ENCODE measurements at places on chromosomes 3 and 15.

GRCh38 chr3:148500881-148501280 is 196.8 kb upstream of the AGTR1 start:
- DNase-seq: no peak

DNA sequence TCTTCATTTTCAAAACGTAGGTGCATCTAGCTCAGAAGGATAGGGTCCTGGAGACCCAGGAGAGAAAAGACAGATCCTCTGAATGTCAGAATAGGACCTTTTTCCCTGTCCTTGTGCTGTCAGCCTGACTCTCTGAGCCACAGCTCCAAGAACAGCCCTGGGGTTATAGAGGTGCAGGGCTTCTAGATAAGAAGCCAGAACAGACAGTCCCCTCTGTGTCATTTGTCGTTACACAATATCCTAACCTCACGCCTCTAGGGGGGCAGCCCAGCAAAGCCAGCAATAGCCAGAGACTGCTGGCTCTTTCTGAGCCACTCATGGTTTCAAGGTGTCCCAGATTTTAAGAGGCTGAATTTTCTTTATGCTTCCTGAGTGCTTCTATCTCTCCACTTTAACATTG is 153.2 kb upstream of the THBS1 start:
- DNase-seq: no peak

DNA sequence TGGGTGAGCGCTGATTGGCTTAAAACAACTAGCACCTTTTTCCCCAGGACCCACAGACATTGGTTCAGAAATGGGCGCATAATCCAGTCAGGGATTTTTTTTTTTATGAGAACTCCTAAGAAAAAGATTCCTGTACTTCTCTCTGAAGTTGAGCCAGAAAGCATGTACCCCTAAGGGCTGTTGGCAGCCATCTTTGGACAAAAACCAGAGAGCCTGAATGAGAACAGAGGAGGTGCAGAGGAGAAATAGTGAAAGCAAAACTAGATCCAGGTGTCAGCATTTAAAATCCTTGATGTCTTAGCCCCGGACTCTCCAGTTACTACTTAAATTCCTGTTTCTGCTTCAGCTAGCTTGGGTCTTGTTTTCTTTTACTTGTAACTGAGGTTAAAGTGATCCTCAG is 1.9 kb upstream of the SLC27A2 start:
- no peak for DNase-seq

- no peak for DNase-seq
Measured at GRCh38 chr15:32882955-32883354, 165.2 kb downstream of the GREM1 start.

DNA sequence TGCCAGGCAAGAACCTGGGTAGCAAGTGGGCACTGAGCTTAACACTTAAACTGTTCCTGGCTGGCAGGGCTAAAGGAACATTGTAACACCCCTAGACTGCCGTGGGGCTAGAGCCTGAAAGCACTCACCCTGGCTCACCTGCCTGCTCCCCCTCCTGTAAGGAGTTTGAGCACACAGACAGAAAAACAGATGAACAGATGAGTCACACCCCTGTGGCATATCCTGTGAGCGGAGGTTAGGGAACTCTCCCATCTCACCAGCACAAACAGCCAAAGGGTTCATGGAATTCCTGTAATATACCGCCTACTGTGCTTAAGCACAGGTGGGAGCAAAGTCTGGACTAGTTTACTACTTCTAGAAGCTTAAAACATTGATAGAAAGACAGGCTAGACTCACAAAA is 300.1 kb downstream of the ROBO1 start:
- no peak for DNase-seq

DNA sequence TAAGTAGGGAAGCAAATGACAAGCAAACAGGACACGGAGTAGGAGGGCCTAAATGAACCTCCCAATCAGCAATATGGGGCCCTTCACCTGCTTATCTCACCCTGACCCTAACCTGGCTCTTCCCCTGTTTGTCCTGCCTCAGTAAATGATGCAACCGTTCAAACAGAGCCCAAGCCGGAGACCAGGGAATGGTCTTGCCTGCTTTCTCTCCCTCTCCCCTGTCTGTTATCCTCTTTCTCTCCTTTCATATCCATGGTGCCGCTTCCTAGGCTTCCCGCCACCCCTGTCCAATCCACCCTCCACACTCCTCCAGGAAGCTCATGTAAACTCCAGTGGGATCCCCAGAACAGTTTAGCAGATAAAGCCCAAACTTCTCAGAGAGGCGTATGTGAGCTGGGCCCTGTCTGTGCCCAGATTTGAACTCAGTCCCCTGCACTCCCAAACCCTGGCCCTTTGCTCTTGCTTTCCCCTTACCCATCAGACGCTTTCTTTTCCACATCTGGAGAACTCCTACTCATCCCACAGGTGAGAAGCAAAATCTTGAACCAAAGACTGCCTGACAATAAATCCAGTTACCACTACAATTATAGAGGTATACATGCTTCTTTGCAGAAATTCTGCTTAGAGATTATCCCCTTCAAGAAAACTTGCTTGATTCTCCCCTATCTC is 45.7 kb upstream of the STT3B start:
- no peak for DNase-seq

DNA sequence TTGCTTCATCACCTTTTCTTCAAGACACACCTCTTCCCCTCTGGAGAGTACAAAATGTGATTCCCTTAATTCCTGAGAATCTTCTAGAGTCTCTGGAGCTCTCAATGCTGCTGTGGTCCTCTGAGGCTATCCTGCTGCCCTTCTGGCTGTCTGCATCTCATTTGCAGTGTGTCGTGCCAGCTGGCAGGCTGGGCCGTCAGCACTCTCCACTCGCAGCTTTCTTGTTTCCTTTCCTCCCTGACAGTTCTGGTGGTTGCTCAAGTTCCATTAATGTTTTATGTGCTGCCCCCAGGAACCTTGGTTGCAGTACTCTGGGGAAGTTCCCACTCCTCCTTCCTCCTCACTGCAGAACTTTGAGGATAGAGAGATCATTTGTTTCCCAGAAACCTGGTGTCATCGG is 210.8 kb upstream of the ROPN1 start:
- no peak for DNase-seq

GRCh38 chr3:22175947-22176346 is 424.9 kb upstream of the ZNF385D start:
- no peak for DNase-seq

GRCh38 chr15:92629975-92630626 is 25.5 kb downstream of the FAM174B start:
- no peak for DNase-seq

DNA sequence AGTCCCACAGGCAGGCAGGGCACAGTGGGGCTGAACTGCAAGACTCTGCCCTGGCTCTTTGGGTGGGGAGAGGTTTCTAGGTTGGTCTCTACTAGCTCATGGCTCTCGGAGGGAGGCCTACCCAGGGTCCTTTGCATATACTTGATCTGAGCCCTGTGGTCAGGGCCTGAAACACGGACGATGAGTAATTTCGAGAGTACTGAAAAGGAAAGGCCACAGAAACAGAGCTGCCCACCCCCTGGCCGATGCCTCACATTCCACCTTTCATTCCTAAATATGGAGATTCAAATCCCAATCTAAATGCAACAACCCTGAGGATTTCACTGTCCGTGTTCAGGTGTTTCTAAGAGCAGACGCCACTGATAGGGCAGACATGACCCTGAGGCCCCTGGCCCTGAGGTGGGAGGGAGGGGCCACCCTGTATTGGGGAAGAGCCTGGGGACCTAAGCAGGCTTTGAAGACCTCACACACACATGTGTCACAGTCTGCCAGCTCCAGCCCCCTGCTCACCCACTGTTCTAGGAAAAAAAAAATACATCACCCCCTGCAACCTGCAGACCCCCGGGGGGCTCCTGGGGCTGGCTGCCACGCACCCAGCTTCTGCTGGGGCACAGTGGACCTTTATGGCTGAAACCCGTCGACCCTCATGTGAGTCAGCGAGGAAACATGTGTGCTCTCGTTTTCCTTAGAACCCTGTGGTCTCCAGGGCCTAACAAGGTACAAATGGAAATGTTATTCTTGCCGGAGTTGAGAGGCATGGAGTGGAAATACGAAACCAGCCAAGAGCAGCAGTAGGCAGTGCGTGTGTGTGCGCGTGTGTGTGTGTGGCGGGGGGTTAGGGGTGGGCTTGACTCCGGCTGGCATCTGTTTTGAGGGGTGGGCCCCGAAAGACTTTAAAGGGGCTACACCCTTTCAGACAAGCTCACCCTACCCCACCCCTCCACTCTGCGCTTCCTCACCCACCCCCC is 112.7 kb downstream of the CHSY1 start:
- no peak for DNase-seq

GRCh38 chr3:124553178-124553577 is 177.1 kb upstream of the UMPS start:
- no peak for DNase-seq

DNA sequence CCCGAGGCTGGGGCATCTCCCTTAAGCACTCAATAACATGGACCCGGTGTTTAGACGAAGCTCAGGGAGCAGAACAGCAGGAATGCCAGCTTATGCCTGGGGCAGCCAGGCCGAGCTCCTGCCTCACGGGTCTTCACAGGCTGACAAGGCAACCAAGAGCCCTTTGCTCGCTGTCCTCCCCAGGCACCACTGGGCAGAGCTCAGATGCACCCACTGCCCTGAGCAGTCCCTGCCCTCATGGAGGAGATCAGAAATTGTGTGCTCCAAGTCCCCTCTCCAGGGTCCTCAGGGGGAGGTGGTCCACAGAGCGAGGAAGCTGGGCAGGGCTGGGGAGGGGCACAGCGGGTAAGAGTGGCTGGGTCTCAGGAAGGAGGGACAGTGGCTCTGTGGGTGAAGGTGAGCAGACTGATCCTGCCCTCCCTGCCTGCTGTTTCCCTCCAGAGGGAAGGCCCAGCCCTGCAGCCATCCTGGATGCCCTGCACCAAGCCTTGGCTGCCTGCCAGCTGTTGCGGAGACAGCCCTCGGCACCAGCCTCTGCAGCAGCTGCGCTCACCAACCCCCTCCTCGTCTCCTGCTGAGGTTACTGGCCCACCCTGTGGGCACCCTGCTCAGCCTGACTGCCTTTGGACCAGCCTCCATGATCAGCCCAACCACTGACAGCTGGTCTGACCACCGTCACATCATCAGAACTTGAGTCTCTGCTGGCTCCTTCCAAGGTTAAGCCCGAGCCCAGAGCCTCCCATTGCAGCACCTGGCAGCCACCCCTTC is 21.1 kb upstream of the GP9 start:
- DNase-seq: no peak

- no peak for DNase-seq
Measured at GRCh38 chr3:168558728-168559411, 463.1 kb upstream of the GOLIM4 start.

- no peak for DNase-seq
Measured at GRCh38 chr15:96274698-96275097, 55.8 kb upstream of the NR2F2 start.

- no peak for DNase-seq
Measured at GRCh38 chr3:145190761-145191160, 970.2 kb downstream of the PLOD2 start.

- DNase-seq: no peak
Measured at GRCh38 chr3:117625174-117625573, 915.6 kb downstream of the TUSC7 start.

- no peak for DNase-seq
Measured at GRCh38 chr3:43627360-43627759, 5.5 kb upstream of the ANO10 start.

- DNase-seq: no peak
Measured at GRCh38 chr3:65284961-65285360, 597.2 kb upstream of the ADAMTS9 start.

DNA sequence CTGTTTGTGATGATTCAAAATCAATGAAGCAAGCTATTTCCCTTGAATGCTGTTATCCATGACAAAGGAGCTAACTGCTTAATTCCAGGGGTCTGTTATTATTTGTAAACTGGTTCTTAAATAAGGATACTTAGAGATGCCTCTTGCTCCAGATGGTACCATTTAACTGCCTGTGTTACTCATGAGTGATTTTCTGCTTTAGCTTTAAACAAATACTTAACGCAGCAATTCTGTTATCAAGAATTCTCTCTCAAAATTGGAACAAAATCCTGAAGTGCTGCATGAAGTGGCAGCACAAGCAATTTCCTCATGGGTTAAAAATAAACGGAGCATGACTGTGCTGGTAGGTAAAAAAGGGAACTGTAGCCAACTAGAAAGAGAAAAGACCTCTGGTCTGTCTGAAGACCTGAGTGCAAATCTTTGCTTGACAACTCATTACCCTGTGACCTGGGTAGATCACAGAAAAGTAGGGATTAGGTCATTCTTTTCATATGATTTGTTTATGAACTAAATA is 62.5 kb upstream of the GBE1 start:
- DNase-seq: no peak

DNA sequence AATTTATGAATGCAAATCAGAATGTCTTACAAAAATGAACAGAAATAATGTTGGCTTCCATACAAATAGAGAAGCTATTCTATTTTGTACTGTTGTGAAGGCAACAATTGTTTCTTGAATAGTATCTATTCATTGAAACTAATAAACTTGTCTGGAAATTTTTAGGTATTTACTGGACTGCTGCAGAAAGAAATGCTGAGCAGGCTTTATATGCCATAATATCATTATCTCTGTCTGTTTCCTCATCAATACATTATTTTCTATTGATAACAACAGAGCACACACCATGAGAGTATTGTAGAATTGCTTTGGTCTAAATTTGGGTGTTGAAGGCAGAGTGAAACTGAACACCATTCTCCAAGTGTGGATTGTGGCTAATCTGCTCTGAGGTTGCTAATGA is 216.5 kb upstream of the CGNL1 start:
- no peak for DNase-seq

GRCh38 chr15:75836959-75837334 is 6.3 kb upstream of the UBE2Q2 start:
- DNase-seq: no peak

GRCh38 chr3:14434126-14434497 is 31.7 kb downstream of the SLC6A6 start:
- no peak for DNase-seq

GRCh38 chr3:57335283-57335938 is 42.9 kb upstream of the ASB14 start:
- no peak for DNase-seq

DNA sequence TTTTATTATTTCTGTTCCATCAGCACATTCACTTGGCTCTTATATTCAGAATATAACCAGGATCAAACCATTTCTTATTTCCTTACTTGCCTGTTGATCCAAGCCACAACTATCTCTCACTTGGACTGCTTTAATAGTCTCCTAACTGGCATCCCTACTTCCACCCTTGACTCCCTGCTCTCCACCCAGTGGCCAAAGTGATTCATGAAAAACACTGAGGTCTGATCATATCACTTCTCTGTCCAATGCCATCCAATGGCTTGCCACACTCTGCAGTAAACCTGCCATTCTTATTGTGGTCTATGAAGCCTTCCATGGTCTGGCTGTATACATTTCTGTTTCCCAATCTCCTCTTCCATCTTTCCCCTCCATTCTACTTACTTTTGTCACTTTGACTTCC is 576.1 kb downstream of the PDCD6IP start:
- DNase-seq: no peak

Data from dorsolateral prefrontal cortex (tissue), 122 donors.